Activated CD8-positive, alpha-beta memory T cell treated with anti-CD3 and anti-CD28 coated beads, Interleukin-2, amount 50 U/mL, for 4 hours (primary cell): ENCODE measurements at places on chromosomes 16 and 17.
A peak's percentile ranks its signal among the peaks of the same experiment; 100 is the strongest.

DNA sequence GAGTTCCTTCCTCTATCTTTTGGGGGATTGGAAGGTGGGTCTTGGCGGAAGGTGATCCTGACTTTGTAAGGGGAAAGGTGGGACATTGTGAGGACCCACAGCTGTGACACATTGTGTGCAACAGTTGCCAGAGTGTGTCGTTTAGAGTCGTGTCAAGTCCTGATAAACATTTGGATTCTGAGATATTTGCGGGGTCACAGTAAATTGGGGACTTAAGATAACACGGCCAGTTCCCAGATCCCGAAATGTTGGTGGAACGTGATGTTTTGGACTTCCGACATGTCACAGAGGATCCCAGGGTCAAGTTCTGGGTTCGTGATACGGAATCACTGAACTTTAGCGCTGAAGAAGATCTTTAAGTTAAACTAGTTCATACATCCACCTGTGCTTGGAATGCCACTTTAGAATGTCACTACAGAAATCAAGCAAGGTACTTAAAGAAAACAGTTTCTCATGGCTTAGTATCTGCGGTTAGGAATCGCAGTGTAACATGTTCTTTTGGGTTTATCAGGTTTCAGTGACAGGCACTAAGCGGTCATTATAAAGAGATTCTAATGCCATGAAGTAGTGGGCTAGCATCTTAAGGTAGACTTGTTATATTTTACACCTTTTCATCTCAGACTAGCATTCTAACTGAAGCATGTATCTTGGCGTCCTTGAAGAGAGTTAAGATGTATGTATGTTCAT lies 815 bp downstream of the ATAD5 start:
- no peak for DNase-seq

GRCh38 chr16:9256196-9256595 lies 164.8 kb downstream of the HAPSTR1 start:
- no peak for DNase-seq

GRCh38 chr16:80587071-80587470 lies 46.3 kb downstream of the DYNLRB2 start:
- no peak for DNase-seq

DNA sequence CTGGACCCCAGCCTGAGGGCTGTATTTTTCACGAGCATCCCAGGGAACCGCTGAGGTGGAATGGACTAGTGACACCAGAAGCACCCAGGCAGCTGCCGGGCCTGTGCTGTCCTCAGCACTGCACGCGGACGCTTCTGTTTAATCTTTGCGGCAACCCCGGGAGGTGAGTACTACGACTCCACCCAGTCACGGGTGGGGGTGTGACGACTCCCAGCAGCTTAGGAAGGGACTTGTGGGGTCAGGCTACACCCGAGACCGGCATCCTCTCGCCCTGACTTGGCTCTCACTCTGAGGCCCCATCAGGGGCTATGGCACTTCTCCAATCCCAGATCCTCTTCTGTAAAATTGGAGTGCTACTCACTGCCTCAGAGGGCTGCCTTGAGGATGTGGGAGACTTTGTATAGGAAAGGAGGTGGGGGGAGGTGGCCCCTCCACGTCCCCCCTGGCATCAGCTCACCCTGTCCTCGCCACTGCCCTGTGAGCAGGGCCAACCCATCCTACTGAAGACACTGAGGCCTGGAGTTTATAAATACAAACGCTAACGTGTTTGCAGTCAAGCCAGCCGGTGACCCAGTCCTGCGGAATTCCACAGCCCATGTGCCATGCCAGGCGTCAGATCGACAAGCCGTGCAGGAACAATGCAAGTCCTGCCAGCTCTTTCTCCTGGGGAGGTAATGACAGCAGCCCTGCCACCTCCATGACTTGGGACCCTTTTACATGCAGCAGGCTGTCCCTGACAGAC lies 44.4 kb downstream of the PPL start:
- no peak for DNase-seq

DNA sequence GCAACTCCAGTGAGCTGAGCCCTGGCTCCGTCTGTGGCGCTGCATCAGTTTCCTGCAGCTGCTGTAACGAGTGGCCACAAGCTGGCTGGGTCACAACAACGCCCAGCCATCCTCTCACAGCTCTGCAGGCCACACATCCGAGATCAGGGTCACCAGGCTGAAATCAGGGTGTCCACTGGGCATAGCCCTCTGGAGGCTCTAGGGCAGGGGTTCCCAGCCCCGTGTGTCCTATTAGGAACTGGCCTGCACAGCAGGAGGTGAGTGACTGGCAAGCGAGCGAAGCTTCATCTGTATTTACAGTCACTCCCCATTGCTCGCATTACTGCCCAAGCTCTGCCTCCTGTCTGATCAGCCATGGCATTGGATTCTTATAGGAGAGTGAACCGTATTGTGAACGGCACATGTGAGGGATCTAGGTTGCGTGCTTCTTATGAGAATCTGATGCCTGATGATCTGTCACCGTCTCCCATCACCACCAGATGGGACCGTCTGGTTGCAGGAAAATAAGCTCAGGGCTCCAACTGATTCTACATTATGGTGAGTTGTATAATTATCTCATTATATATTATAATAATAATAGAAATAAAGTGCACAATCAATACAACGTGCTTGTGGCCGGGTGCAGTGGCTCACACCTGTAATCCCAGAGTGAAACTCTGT lies 176.5 kb downstream of the SEC14L1 start:
- DNase-seq, result no peak

- no peak for DNase-seq
These were observed 8.1 kb downstream of the OR2C1 start for GRCh38 chr16:3363793-3364192.

- DNase-seq, result no peak
These were observed 426.6 kb downstream of the PMP22 start for GRCh38 chr17:14838567-14838966.

GRCh38 chr16:66845791-66846221 lies 1.6 kb downstream of the CA7 start:
- DNase-seq, result no peak

GRCh38 chr16:10497132-10498101 lies 83.0 kb downstream of the EMP2 start:
- no peak for DNase-seq

DNA sequence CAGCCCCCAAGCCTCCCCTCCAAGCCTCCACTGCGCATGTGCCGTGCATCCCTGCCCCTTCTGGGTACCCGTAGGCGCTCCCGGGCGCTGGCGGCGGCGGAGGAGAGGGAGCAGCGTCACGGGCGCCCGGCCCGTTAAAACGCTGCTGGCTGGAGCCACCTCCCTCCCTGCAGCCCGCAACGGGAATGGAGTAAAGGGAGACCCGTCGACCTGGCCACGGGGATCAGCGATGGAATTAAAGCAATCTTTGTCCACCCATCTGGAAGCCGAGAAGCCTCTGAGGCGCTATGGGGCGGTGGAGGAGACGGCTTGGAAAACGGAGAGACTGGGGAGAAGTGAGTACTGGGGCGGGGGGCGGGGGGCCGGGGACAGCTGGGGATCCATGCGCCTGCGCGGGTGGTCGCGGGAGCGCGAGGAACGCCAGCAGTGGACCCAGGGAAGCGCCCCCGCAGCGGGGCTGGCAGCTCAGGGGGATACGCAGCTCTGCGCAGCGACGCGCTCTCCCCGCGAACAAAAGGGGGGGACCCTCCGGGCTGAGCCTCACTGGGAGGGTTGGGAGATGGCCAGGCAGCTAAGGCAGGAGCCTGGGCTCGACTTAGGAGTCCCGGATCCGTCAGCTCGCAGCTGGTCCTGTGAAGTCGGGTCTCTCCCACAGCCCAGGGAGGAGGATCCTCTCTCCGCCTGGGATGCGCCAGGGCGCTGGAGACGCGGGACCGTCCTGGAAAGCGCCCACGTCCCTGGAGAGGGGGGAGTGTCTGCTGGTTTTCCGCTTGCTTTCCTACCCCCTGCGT lies at the start of gene BMERB1:
TSS of gene BMERB1 (plus strand) at position 164 of the 791 bp plus-strand sequence. CDS start at position 230, 66 bp downstream.
- peak; percentile 51 for DNase-seq

GRCh38 chr17:17112628-17113200 lies 70.5 kb downstream of the MPRIP start:
- DNase-seq, result no peak

DNA sequence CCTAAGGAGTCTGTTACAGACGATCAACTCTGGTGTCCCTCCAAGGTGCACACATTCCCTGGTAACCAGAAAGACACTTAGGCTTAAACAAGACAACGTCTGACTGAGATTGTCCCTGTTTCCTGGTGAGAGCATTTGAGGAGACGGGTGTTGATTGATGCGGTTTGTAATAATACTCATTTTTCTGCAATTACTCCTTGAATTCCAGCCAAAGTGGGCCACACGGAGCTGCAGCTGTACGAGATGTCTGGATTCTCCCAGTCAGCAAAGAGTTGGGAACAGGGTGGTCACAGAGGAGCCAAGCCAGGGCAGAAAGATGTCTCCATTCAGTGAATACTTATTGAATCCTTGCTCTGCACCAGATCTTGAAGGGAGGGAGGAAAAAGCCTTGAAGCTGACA lies 30.9 kb upstream of the CES5A start:
- no peak for DNase-seq

DNA sequence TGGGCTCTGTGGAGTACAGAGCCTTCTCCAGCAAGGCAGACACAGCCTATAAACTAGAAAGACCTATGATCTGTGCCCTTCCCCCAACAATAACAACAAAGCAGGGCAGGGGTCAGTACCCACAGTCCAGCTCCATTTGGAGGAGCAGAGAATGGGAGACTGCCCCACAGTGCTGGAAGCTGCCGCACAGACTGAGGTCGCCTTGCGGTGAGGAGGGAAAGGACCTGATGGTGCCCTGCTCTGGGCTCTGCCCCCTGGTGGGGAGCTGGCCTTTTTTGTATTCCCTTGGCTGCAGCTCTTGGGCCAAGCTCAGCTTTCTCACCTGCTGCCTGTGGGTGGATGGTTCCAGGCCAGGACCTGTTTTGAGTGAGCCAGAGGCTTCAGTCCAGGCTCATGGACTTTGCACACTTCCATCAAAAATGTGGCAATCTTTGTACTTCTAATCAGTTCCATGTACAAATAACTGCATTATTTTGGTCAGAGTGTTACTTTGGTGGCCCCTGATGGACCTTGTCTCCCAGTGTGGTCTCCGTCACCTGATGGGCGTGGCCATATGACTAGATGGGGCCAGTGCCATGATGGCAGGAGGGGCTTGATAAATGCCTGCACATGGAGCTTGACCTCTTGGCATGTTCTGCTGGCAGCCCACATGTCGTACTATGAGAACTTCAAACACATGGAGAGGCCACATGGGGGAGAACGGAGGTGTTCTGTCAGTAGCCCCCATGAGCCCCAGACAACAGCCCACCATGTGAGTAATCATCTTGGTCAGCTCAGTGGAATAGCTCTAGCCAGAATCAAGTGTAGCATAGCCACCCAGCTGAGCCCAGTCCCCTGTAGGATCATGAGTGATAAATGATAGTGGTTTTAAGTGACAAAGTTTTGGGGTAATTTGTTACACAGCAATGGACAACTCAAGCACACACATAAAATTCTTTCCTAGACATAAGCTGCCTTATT lies 24.2 kb downstream of the B9D1 start:
- DNase-seq, result peak; percentile 67

GRCh38 chr17:73492821-73493814 lies 151.1 kb downstream of the SDK2 start:
- no peak for DNase-seq

- DNase-seq, result no peak
These were observed 189.7 kb downstream of the IRX5 start for GRCh38 chr16:55120408-55120807.

- DNase-seq, result no peak
These were observed 271.2 kb downstream of the NTN1 start for GRCh38 chr17:9292561-9292941.

DNA sequence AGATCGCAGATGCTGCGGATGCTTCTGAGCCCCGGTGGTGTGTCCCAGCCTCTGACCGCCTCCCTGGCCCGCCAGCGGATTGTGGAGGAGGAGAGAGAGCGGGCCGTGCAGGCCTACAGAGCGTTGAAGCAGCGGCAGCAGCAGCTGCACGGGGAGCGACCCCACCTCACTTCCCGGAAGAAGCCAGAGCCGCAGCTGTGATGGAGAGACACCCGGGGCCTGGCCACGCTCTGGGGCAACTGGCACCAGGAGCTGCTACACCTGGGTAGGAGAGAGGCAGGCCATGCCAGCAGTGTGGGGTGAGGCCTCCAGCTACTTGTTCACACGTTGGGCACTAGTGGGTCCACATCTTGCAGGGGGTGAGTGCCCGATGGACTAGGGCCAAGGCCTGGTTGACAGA lies 6.0 kb downstream of the CCDC137 start:
- DNase-seq, result no peak

DNA sequence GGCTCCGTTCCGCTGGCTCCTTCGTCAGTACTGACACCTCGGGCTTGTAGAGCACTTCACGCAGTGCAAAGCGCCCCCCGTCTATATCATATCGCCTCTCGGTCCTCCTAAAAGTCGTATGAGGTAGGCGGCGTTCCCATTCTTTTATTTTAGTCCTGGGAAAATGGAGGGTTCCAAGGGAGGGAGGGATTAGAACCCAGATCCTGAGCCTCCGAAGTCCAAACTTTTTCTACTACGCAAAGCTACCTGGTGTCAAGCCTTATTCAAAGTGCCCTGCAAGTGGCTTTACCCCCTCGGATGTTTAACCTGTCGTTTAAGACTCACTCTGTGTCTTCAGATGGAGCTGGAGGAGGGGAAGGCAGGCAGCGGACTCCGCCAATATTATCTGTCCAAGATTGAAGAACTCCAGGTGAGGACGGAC lies 348 bp upstream of the FTSJ3 start:
- no peak for DNase-seq

DNA sequence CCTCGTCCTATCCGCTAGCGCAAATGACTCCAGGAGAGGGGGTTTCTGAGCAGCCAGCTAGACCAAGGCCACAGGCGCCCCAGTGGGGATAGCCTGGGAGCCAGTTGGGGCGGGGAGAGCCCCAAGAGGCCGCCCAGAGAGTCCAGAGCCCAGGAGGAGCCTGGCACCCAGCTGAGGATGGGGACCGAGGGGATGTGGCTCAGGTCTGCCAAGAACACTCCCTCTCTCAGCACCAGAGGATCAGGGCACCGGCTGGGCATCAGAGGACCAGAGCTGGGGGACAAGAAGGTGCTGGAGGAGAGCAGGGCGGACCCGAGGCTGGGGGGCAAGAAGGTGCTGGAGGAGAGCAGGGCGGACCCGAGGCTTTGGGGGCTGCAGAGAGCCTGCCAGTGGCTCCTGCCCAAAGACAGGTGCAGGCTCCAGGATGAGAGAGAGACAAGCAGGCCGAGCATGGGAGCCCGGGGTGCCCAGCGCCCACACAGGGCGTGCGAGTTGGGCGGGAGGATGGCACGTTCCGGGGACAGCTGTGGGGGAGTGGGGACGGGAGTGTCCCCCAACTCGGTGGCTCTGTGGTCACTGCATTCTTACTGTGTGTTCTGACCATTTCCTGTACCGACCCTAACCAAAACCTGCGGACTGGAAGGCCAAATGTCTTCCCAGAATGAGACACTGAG lies 39.4 kb downstream of the TIMM22 start:
- DNase-seq, result no peak

- DNase-seq, result no peak
These were observed 749.0 kb upstream of the SOX9 start for GRCh38 chr17:71371809-71372208.
